ELR (cell line): ENCODE measurements at places on chromosomes 6 and 20.

GRCh38 chr6:157659536-157660271 lies 163.3 kb upstream of the SNX9 start:
- DNase-seq, result no peak

- DNase-seq, result no peak
Observed at GRCh38 chr6:1739680-1740079, 130.0 kb downstream of the FOXC1 start.

GRCh38 chr6:78910591-78911171 lies 43.3 kb downstream of the IRAK1BP1 start:
- no peak for DNase-seq

DNA sequence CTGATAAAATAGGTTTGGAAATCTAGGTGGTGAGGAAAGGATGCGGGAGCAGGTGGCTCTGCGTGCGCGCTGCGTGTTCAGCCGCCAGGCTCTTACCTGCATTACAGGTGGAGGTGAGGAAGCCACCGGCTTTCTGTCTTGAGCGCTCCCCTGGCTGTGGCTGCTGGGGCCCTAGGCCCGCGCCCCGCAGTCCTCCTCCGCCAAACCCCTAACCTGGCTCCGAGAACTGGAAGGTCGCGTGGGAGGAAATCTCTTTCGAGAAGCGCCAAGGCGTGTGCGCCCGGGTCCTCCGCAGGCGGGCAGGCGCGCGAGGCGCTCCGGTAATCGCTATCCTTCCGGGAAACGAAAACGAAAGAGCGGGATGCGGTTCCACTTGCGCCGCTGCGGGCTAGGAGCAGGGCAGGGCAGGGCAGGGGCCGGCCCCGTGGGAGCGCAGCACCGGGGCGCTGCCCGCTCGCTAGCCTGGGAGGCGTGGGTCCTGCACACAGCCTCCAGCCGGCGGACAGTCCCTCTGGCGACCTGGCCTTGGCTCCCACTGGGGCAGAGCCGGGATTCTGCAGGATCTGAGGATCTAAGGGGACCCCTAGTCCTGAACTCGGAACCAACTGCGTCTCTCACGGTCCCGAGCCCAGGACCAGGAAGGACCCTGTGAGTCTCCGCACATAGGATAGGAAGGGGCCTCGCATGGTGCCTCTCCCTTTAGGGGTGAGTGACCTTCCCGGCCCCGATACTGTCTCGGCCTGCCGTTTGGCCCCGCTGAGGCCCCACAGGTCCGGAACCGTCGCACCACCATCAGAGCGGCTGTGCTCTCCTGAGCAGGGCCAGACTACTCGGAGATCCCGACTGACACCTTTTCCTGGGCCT lies at the start of gene ETV7:
Gene ETV7 (minus strand): TSS at position 230 of the 864 bp plus-strand sequence. CDS start 128 bp downstream, at position 102.
- peak; percentile 58 for DNase-seq

DNA sequence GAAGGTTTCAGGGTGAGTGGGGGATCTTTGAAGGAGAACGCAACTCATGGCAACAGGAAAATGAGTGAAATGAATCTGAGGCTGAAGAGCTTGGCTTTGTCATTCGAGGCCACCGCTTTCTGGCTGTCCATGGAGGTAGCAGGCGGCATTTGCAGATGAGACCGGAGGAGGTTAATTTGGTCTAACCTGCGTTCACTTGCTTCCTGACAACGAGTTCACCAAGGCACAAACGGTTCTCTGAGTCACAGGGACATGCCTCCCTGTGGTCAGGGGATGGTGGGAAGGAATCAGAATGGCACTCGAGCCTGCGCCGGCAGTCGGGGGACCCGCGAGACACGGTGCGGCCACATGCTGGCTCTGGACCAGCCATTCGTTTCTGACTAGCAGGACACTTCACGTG lies 75.0 kb downstream of the IRF4 start:
- no peak for DNase-seq

DNA sequence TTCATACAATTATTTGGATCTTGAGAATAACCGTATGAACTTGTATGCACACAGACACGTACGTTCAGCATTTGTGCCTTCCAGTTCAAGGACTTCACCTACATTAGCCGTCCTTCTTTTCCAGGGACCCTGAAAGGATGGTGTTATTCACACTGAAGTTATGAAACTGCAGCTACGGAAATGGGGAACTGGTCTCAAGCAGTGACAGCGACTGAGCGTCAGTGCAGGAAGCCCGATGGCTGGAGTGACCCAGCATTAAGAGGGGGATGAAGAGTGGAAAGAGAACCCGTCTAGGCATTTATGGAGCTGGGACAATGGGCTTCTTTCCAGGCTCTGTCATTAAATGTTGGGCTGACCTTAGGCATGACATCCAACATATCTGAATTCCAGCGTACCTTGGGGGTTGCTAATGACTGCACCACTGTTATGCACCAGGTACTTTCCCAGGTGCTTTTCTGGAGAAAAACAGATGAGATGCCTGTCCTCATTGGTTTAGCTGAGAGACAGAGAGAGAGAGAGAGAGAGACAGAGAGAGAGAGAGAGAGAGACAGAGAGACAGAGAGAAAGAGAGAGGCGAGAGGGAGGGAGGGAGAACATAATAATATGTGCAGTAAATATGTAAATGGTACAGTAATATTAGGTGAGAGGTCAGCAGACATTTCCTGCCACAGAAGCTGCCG lies 204.7 kb upstream of the EXOC2 start:
- DNase-seq, result no peak

GRCh38 chr6:90086517-90086916 lies 192.2 kb downstream of the GJA10 start:
- peak; percentile 67 for DNase-seq

DNA sequence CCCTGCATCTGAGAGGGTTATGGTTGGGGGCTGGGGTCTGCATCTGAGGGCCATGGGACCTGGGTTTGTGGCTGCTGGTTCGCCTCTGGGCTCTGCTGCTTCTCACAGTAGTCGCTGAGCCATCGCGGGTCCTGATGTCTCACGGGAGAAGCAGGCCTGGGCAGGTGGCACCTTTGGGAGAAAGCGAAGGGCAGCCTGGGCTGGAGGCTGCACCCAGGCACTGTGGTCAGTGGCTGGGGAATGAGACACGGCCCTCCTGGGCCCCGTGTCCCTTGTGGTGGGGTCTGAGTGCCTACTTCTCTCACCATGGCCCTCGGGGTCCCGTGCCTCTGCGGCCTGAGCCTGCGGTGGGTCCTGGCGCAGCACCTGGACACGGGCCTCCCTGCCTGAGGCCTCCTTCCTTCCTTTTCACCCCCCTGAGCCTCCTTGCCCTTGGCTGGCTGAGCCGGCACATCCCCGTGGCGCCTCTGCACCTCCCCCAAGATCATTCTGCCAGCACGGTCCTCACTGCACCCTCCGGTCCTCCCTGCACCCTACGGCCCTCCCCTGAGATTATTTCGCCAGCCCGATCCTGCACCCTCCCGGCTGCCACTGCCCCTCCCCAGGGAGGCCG lies 206.0 kb downstream of the ERMARD start:
- DNase-seq, result no peak

DNA sequence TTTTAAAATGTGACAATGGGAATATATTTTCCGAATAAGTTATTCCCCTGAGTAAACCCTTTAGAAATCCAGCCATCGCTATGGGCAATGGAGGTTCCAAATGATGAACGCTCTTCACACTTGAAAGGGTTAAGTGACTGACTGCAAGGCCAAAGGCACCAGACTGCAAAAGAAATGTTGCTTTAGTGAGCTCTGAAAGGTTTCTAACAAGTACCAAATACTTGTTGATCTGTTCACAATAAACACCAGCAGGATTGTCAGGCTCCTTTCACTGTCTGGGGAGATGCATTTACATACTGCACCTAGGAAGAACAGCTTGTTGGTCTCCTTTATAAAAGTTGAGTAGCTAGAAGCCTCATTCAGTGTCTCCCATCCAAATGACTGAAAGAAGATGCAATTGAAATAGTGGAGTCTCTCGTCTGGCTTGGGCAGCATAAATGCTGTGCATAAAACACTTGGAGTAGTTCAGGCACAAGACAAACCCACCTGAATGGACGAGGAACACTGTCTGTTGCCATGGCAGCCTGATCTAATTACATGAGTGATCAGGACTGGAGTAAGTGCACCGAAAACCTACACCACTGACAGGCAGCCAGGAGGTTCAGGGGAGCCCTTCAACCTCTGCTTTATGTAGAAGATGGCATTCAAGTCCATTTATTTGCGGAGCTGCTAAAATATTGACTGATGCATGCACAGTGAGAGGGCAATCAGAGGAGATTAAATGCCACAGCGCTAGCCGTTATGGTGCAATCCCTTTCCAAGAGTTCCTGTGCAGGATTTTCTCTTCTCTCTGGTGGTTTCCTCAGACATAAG lies 2.9 kb downstream of the ATXN1 start:
- DNase-seq, result no peak

GRCh38 chr6:111662794-111663593 lies 57.3 kb upstream of the TRAF3IP2 start:
- no peak for DNase-seq

DNA sequence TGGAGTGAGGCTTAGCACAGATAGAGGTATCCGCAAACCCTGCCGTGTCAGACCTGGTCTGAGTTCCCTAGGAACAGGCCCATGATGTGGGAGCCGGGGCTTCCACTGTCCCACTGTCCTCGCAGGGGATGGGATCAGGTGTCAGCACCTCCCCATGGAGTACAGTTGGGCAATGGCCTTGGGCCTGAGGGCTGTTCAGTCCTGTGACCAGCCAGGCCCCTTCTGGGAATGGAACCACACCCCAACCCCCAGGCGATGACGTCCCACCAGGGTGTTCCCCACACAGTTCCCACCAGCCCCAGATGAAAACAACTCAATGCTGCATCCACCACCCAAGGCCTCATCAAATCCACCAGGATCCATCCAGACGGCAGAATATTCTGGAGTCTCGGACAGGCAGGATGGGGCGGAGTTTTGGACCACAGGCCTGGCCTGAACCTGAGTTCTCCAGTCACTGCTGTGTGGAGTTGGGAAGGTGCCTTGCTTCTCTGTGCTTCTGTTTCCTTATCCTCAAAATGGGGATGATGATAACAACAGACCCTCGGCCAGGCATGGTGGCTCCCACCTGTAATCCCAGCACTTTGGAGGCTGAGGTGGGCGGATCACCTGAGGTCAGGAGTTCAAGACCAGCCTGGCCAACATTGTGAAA lies 62.2 kb downstream of the UBE2V1 start:
- no peak for DNase-seq

DNA sequence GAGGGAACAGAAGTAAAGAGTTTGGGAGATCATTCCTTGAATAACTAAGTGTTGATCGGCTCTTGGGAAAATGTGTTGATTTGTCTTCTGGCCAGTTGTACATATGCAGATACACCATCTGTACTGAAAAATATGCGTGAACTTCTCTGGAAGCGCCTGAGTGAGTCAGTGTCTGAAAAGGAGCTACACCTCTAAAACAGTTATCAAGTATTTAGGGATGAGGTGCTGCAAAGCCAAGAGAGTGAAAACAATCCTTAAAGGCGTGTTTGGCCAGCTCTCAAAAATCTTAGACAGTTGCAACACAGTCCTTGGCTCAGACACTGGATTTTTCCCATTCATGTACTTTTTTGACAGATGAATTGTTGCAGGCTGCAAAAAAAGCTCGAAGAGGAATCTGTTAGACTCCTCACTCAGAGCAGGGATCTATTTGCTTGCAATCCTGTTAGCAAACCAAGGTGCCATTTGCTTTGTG lies 61.3 kb downstream of the BMP6 start:
- DNase-seq, result no peak

- DNase-seq, result peak; percentile 23
Observed at GRCh38 chr20:4713401-4713800, 8.3 kb upstream of the PRND start.

DNA sequence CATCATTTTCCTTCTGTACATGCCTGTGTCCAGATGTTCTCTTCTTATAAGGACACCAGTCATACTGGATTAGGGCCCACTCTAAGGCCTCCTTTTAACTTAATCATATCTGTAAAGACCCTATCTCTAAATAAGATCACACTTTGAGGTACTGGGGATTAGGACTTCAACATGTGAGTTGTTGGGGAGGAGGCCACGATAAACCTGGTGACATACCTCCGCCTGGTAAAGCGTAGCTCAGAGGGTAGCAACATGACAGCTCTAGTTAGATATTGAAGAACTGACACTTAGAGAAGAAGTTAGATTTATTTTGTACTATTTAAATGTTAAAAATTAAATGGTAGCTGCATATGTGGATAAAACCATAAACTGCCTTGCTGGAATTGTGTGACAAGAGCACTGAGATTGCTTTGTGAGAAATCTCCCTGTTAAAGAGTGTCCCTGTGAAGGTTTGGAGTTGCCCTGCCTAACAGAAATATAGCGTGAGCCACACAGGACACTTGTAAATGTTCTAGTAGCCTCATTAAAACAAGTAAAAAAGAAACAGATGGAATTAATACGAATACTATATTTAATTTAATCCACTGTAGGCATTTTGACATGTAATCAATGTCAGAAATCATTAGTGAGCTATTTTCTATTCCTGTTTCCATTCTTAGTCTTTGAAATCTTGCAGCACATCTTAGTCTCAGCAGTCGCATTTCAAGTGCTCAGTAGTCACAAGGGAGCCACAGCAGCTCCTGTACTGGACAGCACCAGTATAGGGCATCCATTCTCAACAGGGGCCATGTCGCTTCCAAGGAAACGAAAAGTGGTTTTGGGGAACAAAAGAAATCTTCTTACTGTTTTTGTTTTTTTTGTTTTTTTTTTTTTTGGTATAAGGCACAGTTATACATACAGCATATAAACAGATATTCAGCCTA lies 13.4 kb downstream of the PLCB1 start:
- DNase-seq, result no peak

DNA sequence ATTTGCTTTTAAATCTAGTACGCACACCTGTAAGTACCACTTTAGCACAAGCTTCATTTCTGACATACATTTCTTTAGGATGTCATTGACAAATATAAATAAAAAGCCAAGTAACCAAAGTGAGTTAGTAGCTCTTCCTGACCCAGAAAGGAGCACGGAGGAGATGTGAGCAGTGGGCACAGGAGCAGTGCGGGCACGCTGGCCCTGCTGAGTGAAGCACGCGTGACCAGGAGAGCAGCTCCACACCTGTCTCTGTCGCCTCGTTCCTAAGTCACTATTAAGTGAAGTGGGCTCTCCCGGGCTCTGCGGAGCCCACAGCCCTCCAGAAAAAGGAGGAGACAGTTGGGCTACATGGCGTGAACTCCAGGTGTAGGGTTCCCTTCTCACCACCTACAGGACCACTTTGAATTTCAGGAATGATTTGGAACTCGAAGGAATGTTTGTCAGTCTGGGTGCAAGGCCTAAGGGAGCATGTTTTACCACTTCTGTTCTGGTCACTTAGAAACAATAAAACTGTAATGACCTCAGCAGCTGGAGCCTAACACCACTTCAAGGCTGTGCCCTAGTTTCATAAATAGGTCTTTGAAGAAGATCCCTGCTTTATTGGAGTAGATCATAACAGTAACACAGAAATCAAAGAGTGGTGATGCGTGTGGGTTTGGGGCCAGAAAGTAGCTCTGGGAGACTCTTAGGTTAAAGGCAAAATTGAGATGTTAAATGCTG lies 95.9 kb downstream of the FAM120B start:
- no peak for DNase-seq

- no peak for DNase-seq
Observed at GRCh38 chr6:36414481-36414880, 27.0 kb upstream of the ETV7 start.

GRCh38 chr6:14393910-14394309 lies 276.3 kb downstream of the CD83 start:
- no peak for DNase-seq

GRCh38 chr6:158783167-158783450 lies 36.1 kb downstream of the EZR start:
- DNase-seq, result no peak
